HT-29 (cell line): ENCODE measurements at places on chromosomes 1 and 21.

DNA sequence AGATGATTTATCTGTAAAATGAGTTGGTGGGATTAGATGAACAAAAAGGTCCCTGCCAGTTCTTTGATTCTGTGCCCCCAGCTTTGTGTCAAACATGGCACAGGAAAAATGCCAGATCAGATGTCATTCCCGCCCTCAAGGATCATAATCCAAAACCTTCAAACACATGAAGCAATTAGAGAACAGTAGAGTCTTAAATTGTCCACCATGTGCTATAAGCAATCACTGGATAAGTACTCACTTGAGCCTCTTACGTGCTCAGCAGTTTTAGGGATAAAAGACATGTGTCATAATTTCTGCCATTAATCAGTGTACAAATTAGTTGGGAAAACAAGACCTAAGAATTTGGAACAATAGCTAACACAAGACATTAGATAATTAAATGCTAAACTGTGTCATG lies 15.4 kb upstream of the KIAA0040 start:
- no peak for DNase-seq

GRCh38 chr1:159171688-159172501 lies 480 bp downstream of the CADM3 start:
- no peak for DNase-seq

GRCh38 chr1:41450747-41451285 lies 33.7 kb downstream of the EDN2 start:
- DNase-seq, result no peak

GRCh38 chr1:23288201-23288600 lies 55.9 kb downstream of the HNRNPR start:
- no peak for DNase-seq

- DNase-seq, result no peak
Measured at GRCh38 chr1:23395154-23395724, 25.6 kb upstream of the ZNF436 start.

GRCh38 chr1:213844632-213845031 lies 143.1 kb upstream of the PROX1 start:
- DNase-seq, result no peak

GRCh38 chr1:37169743-37170275 lies 135.5 kb upstream of the GRIK3 start:
- no peak for DNase-seq

GRCh38 chr1:77271852-77272580 lies 9.8 kb upstream of the AK5 start:
- DNase-seq, result no peak

DNA sequence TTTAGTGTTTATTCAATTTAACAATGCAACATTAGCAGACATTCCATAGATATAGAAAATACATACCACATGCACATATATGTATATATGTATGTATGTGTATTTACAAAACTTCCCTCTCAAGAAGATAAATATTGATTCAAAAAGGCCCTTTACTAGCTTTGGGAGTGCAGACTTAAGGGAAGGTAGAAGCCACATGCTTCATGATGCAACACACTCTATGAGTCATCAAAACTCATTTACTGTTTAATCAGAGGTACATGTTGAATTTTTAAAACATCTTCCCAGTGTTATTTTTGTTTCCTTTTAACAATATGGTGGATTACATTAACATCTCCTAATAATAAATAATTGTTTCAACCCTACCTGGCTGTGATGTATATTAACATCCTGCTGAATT lies 61.4 kb upstream of the KIRREL1 start:
- peak; percentile 20 for DNase-seq

DNA sequence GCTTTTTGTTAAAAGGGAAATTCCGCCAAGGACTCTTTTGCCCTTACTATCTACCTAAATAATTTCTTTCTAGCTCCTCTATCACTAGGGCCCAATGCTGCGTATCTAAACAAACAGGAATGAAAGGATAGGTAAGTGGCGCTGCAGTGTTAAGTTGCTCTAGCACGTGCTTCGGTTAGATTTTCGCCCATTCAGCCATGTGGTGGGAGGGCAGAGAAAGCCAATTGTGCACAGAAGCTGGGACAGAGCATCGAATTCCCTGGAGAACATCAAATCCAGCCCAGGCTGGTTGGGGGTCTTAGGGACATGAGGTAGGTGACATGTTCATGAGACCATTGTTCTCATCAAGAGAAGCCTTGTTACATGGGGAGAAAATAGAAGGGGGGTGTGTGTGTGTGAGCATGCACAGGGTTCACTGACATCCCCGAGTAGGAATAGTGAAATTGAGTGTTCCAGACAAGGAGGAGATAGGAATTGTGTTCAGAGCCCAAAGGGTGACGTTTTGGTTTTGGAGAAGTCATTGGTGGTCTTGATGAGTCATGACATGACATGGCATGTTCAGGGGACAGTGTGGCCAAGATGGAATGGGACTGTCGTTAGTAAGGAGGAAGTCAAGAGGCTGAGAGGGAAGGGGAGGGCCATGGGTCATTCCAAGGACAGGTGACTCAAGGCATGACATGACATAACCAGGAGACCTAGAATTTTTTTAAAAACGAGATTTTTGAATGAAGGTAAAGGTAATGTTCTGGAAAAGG lies 107.1 kb downstream of the TLR5 start:
- no peak for DNase-seq

DNA sequence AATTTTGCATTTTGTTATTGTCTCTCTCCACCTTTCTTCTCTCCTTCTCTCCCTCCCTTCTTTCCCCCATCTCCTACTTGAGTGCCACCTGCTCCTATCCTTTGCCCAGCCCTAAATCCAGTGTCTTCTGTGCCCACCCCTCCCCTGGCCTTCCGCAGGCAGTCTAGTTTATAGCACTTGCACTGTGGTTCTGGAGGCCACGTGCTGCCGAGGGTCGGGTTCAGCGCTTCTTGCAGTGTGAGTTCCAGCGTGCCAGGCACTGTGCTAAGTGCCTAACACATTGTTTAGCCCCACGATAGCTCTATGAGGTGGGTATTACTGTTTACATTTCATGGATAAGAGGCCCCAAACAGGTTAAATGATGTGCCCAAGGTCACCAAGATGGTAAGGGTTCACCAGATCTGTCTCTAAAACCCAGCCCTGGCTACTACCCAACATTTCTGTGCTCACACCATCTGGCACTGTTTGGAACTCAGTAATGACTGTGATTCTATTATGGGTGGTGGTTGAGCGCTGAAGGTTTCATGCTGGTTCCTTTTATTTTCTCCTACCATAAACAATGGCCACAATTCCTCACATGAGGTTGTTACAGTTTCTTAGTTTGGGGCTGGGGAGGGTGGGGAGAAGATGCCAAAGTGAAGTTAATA lies 14.1 kb upstream of the ATP1A4 start:
- DNase-seq, result no peak

- peak; percentile 36 for DNase-seq
Measured at GRCh38 chr21:15066123-15066575, 1.3 kb upstream of the NRIP1 start.

- DNase-seq, result no peak
Measured at GRCh38 chr1:3736131-3736561, 16.1 kb upstream of the CCDC27 start.

- no peak for DNase-seq
Measured at GRCh38 chr1:18396247-18396980, 84.3 kb upstream of the KLHDC7A start.

GRCh38 chr21:40250514-40251294 lies 383.5 kb downstream of the PCP4 start:
- no peak for DNase-seq

DNA sequence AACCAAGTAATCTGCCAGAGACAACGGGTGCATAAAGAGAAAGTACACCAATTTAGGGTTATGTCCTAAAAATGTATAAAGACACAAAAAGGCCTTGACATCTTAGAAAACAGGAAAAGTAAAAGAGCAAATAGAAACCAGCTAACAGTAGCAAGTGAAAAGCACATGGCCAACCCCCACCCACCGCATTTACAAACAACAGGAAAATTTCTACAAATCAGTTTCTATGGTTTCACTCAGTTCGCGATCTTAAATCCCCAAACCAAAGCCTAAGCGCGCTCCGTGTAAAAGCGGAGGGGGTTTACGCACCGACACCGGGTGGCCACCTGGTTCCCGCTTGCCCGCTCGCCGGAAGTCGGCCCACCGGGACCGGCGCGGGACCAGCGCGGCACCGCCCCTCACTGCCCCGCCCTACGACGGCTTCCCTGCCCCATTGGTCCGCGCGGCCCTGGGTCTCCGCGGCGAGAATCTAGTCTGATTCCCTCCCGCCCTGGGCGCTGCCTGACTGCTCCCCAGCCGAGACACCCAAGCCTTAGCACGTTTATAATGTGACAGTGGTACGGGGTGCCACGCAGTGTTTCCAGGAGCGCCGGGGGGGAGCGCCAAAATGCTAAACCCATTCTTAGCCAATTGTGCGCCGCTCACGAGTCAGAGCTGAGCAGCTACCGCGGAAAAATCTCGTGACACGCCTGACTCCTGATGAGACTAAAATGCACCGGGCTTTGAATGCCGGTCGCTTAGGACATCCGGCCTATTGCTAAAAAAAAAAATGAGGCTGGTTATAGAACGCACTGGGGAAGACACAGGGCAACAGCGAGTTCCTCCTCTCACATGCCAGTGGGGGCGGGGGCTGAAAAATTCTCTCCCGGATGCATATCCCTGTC lies at the start of gene GART:
Gene GART (minus strand): TSS at position 362 of the 884 bp plus-strand sequence. CDS start 2,802 bp downstream, outside the sequence.
- DNase-seq, result peak; percentile 80

- DNase-seq, result peak; percentile 36
Measured at GRCh38 chr21:33587792-33588484, 546 bp downstream of the DONSON start.

DNA sequence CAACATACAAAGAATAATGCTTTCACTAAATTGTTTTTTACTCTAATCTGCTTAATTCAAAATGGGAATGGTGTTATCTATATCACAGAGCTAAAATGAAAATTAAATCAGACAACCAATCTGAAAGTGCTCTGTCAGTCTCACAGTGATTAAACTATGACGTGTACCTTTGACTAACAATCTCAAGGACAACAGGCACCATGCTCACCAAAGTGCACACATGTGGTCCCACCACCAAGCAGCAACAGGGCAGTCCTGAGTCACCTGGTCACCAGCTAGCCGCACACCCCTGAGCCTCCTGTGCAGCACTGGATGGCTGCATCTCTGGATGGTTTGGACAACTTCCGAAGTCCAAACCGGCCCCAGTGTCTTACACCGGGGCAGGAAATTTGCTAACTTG lies 54.5 kb upstream of the NADK start:
- DNase-seq, result no peak

- DNase-seq, result no peak
Measured at GRCh38 chr1:53384796-53385195, 56.9 kb upstream of the LRP8 start.

- no peak for DNase-seq
Measured at GRCh38 chr1:25909040-25909439, 2.8 kb upstream of the STMN1 start.

DNA sequence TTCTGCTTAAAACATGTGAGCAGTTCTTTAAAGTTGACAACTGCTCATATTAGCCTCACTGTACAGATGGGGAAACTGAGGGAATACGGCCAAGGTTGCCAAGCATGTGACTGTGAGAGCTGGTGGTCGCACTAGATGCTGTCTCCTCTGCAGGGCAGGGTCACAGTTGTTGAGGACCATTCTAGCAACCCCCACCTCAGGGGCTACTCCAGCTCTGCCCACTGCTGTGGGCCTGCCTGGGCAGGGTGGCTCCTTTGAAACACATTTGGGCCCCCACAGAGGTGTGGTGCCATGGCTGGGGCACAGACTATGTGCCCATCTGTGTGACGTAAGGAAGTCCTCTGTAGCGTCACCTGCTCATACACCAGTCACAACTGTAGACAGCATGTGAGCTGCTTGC lies 779 bp downstream of the THEM5 start:
- no peak for DNase-seq

GRCh38 chr1:81391125-81391828 lies 409.5 kb upstream of the ADGRL2 start:
- no peak for DNase-seq

GRCh38 chr1:45380125-45380524 lies 39.9 kb upstream of the MUTYH start:
- DNase-seq, result no peak

GRCh38 chr1:82284213-82284612 lies 483.5 kb downstream of the ADGRL2 start:
- no peak for DNase-seq

GRCh38 chr1:197178998-197179397 lies 32.5 kb upstream of the ASPM start:
- DNase-seq, result no peak

DNA sequence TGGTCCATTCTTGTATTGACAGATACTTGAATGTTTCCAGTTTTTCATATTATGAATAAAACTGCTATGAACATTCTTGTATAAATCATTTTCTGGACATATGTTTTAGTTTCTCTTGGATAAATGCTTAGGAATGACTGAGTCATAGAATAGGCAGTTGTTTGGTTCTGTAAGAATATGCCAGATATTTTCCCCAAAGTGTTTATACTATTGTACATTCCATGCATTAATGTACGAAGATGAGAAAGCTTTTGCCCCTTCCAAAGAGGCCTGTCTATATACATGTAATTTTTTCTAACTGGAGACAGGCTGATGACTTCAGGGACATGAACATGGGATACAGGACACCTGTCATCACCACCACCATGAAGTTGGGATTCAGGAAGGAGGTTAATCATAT lies 11.3 kb downstream of the NBPF3 start:
- DNase-seq, result no peak

- DNase-seq, result no peak
Measured at GRCh38 chr1:62826901-62827300, 43.0 kb downstream of the ATG4C start.

- DNase-seq, result no peak
Measured at GRCh38 chr1:3368059-3368458, 86.4 kb upstream of the ARHGEF16 start.

- DNase-seq, result peak; percentile 58
Measured at GRCh38 chr21:33541105-33541711, 709 bp downstream of the GART start.

DNA sequence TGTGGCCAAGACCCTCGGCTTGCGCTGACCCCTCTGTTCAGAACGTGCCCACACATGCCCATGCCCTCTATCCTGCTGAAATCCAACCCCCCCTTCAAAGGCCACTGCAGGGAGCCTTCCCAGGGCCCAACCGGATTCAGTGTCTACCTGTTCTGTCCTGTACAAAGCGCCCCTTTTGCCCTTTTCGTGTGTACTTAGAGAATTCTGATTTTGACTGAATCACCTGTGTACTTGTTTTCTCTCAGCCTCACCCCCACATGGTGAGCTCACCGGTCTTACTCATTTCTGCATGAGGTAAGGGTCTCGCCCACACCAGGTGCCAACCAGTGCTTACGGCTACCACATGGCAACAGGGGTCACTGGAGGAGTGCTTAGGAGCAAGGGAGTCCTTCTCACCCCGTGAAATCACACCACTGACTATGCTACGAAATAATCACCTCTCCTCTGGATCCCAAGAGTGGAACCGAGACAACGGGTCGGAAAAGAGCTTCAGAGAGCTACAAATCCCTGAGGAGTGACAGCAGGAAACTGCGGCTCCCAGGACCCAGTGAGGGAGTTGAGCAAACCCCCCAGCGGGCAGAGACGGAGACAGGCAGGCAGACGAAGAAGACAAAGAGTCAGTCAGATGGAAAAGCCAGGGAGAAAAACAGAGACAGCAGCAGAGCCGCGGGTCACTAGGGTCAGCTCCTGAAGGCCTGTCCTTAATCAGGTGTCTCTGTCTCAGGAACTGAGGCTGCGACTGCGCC lies 2.1 kb upstream of the S100A2 start:
- DNase-seq, result peak; percentile 46

GRCh38 chr1:161738627-161739287 lies 10.8 kb upstream of the DUSP12 start:
- peak; percentile 57 for DNase-seq

GRCh38 chr1:183996040-183996384 lies 41.5 kb downstream of the COLGALT2 start:
- no peak for DNase-seq
